ENCODE measurements at places on chromosomes 12 and 14.

DNA sequence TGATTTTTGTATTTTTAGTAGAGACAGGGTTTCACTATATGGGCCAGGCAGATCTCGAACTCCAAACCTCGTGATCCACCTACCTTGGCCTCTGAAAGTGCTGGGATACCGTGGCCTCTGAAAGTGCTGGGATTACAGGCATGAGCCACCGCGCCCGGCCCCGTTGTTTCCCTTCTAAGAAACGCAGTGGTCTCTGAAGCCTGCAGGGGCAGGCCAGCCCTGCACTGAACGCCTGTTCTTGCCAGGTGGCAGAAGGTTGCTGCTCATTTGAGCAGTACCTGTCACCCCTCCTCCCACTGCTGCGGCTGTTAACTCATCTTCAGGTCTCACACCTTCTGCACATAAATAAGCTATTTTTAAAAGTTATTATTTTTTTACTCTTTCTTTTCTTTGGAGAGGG, 24.3 kb downstream of the GPRC5A start:
- DNase-seq = no peak

DNA sequence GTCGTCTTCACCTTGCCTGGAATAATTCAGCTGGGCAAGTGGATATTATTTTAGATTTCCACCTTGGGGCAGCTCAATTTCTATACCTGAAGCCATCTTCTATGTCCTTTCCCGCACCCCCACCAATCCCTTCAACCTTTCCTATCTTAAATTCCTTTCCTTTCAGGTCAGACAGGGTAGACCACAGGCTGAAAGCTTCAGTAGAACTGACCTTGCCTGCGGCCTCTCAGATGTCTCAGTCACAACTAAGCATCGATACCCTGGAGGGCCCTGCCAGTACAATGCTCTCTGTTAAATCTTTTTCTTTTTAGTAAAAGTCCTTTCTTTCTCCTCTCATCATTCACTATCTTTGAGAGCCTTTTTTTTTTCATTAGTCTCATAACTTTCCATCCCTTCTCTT, 38.9 kb downstream of the SLC2A14 start:
- no peak for DNase-seq

DNA sequence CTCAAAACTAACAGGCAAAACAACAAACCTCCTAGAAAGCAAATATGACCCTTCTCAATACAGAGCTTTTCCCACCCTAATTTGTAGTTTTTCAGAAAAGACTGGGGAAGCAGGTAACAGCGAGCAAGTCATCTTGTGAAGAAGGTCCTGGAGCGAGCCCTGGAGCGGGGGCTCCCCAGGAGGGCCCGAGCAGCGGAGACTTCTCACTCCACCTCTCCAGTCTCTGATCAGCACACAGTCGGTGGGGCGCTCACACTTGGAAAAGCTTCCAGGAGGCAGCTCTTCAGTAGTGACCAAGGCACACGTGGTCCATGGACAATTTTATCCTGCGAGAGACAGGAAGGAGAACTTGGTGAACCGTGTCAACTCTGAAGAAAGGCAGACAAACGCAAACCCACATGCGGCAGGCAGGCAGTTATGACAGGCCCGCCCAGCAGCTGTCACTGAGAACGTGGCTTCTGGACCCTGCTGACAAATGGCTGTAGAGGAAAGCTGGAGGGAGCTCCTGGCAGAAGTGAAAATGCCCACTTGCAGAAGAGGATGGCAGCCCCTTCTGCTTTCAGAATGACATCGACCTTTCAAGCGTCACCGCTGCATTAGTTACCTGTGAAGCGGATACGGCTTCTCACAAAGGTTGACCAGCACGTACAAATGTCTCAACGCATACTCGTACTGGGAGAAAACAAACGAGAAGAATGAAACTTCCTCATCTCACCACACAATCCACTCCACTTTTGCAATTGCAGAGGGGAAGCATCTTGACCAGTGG, 44.2 kb downstream of the LGMN start:
- no peak for DNase-seq

DNA sequence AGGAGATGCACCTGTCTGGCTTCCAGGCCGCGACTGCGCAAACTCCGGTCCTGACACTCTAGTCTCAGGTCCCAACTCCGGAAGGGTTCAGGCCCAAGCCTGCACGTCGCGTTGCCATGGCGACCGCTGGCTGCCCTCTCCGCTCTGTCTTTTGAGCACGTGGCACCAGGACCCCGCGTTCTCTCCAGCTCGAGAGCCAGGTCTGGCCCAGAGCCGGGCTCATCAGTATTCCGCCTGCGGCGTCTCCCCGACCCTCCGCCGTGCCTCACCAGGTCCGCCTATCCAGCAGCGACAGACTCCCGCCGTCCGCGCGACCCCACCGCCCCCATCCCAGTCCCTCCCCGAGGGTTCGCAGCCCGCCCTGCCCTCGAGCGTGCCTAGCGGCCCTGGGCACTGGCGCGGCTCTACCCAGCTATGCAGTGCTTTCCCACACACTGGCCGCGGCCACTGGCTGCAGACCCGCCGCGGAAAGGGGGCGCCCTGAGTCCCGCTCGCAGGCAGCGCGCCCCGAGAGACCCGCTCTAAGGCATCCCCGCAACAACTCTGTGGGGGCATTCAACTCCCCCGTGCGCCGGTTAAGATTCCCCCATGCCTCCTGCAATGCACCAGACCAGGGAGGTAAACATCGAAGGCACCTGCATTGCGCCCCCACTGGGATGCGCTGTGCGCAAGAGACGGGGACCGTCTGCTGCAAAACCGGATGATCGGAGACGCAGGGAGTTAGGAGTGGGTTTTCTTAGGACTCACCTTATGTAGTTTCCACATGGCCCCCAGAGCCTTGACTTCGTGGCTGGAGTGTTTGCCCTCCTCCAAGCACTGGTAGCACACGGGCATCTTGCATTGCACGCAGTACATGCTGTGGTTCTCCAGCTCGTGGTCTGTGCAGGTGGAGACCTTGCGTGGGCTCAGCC, 1.3 kb downstream of the TRIM9 start:
- DNase-seq = no peak

DNA sequence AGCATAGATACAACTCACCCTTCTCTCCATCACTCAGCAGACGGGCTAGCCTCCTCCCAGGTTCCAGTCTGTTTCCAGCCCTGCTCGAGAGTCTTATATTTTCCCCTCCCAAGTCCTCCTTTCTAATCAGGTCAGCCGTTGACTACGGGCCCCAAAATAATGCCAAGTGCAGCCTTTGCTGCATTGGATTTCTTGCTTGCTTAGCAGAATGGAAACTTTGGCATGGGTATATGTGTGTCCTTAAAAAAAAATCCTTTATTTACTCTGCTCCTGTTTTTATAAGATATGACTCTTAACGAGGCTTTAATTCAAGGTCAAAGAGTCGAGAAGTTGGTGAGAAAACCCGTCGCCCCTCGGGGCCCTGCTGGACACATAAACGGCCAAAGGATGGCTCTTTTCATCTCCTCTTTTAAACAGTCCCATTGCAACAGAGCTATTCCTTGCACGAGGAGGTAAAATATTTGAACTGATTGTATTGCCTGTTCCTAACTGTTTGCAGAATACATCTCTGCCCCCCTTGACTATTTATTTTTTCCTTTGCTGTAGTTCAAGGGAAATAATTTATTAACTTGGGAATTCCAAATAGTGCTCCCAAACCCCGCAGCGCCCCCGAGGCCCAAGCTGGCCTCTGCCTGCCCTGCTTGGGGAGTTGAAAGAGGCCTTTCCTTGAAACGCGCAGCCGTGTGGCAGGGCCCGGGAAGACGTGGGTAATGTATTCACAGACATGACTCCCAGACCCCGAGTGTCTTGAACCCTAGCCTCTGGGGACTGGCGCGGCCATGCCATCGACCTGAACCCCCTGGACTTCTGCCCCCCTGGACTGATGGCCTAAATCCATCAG, 156.5 kb upstream of the MYL2 start:
- DNase-seq = no peak

DNA sequence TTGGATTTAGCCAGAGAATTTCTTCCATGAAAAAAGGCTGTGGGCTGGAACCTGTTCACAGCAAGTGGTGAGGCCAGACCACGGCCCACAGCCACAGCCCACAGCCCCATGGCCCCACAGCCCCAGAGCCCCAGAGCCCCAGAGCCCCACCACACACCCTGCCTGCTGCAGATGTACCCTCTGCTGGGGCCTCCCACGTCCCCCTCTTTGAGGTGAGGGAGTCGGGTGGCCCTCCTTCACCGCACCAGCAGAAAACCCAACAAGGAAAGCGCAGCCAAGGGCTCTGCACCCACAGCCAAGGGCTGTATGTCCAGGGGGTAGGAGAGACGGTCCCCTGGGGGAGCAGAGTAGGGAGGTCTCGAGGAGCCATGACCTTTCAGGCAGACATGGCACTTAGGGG, 327.5 kb upstream of the DIO3 start:
- DNase-seq = peak; percentile 59

- DNase-seq = no peak
Observed at GRCh38 chr12:121933522-121934308, 15.3 kb downstream of the CFAP251 start.

DNA sequence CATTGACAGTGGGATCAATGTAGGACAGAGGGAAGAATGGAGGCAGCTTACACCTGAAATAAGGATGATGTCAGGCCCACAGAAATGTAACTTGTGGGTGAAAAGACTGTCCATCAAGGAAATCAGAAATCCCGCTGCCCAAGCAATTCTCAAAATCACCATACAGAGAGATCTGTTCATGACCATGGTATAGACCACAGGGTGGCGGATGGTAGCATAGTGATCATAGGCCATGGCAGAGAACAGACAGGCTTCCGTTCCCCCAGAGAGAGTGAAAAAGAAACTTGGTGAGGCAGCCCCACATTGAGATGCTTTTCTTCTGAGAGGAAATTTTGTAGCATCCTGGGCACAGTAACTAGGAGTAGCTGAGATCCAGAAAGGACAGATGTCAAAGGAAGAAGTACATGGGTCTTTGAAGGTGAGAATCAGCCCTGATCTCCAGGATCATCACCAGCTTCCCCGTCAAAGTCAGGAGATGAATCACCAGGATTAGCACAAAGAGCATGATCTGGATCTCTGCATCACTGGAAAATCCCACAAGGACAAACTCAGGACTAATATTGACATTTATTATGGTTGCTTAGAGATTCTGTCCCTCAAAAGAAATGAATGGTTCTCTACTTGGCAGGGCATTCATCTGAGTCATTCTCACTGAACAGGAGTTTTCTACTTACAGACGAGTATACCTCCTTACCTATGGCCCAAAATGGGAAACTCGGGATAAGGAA, 5.5 kb upstream of the ZNF641 start:
- no peak for DNase-seq

GRCh38 chr12:92400006-92400405, 254.4 kb upstream of the BTG1 start:
- DNase-seq = no peak

GRCh38 chr12:23911574-23911973, 37.9 kb downstream of the SOX5 start:
- DNase-seq = no peak

DNA sequence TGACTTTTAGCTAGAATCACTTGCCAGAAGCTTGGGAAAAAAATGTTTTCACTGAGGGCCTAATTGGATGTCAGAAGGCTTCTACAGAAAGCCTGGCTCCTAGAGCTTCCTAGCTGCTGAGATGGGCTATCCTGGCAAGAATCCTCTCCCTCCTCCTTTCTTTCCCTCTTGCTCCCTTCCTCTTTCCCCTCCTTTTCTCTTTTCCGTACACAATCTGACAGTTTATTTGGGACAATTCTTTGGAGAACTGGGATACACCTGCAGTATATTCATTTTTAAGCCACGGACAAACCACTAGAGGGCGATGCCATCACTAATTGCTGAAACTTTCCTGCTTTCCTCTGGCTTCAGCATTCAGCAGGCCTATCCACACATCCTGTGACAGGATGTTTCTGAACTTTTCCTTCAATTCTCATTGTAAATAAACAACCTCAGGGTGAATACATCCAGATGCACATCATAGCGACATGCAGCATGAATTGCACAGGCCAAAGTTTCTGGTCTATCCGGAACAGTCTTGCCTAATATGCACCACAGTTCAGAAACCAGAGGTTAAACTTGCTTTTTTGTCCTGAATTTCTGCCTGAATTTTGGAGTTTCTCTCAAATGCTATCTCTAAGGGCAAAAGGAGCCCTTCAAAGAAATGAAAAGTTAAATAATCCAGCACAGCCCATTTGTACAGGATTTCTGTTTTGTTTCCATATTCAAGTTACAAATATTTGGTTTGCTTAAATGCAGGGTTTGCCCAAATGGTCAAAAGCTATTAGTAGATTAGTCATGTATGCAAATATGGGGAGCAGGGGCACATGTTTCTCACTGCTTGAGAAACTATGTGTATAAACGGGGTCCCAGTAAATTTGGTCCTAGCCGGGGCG, 142.8 kb downstream of the PAWR start:
- no peak for DNase-seq

GRCh38 chr12:104534162-104534856, 77.6 kb downstream of the CHST11 start:
- no peak for DNase-seq

- DNase-seq = no peak
Observed at GRCh38 chr12:18165889-18166288, 75.9 kb upstream of the RERGL start.

- DNase-seq = no peak
Observed at GRCh38 chr14:22151121-22151520, 437.9 kb downstream of the DAD1 start.

DNA sequence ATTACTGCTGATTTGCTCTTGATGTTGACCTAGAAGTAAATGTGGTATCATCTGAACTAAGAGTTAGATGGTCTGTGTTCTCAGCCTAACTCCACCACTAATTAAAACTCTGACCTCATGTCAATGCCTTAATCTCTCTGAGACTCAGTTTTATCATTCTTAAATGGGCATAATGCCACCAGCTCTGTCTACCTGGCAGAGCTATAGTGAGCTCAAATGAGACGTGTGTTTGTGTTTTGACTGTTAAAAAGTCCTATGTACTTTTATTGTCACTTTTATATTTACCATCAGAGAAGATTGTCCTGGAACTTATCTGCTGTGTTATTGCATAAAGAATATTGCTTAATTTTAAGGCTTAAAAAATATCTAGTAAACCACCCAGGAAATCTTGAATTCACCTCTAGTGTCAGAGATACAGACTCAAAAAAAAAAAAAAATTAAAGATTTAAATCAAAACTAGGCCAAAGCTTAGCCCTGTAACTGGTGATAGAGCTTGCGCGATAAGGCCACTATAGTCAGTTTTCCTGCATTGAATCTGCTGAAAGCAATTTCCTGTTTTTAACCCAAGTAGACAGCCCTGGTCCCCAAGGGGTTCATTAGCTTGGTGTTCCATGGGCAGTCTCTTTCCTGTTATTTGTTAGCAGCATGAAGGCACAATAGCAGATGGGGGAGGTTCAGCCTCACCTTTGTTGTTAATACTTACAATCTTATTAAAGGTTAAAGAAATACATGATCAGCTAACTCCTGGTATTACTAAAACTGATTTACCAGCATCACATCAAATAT, 261.8 kb downstream of the ATP23 start:
- DNase-seq = no peak

DNA sequence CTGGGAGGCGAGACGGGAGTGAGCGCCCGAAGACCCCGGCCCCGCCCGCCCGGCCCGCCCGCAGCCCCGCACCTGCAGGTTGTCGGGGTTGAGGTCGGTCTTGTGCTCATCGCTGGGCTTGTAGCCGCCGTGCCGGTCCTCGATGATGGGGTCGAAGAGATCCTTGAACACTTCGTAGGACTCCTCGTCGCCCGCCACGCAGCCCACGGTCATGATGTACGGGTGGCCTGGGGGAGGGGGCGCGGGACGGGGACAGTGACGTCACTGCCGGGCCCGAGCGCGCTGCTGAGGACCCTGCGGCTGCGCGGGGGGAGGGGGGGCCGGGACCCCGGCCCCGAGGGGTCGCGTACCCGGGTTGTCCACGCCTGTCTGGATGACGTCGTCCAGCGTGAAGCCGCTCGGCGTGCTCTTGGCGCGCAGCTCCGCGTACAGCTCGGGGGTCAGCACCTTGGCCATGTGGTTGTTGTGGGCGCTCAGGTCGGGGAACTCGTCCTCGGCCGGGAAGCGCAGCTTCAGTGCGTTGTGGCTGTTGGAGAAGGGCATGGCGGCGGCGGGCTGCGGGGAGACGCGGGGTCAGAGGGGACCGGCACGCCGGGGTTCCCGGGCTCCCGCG, 573 bp downstream of the CKB start:
- DNase-seq = no peak

Data from left forelimb (tissue), 1 donor.